ENCODE measurements at places on chromosomes 7 and 10.
A peak's percentile ranks its signal among the peaks of the same experiment; 100 is the strongest.

DNA sequence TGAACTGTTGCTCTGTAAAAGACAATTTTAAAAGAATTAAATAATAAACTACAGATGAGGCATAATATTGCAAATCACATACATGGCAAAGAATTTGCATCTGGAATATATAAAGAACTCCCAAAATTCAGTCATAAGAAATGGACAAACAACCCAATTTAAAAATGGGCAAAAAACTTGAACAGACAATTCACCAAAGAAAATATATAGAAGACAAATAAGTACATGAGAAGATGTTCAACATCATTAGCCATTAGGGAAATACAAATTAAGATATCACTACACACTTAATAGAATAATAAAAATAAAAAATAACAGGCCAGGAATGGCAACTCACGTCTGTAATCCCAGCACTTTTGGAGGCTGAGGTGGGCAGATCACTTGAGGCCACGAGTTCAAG, 22.0 kb upstream of the TNPO3 start:
- no peak for DNase-seq

- no peak for DNase-seq
These were observed 28.2 kb downstream of the ZCCHC24 start for GRCh38 chr10:79417266-79417665.

GRCh38 chr10:132136097-132136521, 50.6 kb upstream of the DPYSL4 start:
- no peak for DNase-seq

- DNase-seq: no peak
These were observed 58.5 kb upstream of the INPP5A start for GRCh38 chr10:132479024-132479602.

- DNase-seq: no peak
These were observed 113.1 kb downstream of the USP6NL start for GRCh38 chr10:11498399-11498798.

GRCh38 chr7:130947792-130948580, 214.0 kb upstream of the KLF14 start:
- DNase-seq: no peak

- DNase-seq: no peak
These were observed 17.9 kb upstream of the PRKAR1B start for GRCh38 chr7:744854-745430.

GRCh38 chr10:131972474-131973071, 9.2 kb downstream of the BNIP3 start:
- DNase-seq: no peak

DNA sequence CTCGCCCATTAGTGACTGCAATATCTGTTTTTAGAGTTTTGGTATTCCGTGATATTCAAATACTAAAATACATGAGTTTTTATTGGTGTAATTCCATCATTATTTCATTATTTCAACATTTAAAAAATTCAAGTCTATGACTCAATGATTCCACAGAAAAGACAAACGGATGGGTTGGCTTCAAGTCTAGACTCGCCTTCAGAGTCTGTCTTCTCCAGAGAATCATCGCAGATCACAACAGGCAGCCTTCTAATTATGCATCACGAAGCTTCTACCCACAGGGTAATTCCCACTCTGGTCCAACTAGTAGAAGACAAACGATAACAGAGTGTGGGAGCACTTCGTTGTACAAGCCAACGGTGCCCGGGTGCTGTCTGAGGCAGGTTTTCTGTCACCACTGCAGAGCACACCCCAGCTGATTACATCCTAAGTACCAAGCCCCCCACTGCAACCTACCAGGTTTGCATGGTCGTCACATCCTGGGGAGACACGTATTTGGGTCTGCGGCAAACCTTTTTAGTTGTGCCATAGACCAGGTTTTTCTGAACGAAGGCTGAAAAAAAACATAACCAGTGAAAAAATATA, 28.9 kb downstream of the PARP12 start:
- DNase-seq: no peak

GRCh38 chr10:49056356-49056755, 59.0 kb downstream of the VSTM4 start:
- DNase-seq: no peak

GRCh38 chr7:146728611-146729010, 612.0 kb downstream of the CNTNAP2 start:
- DNase-seq: no peak

DNA sequence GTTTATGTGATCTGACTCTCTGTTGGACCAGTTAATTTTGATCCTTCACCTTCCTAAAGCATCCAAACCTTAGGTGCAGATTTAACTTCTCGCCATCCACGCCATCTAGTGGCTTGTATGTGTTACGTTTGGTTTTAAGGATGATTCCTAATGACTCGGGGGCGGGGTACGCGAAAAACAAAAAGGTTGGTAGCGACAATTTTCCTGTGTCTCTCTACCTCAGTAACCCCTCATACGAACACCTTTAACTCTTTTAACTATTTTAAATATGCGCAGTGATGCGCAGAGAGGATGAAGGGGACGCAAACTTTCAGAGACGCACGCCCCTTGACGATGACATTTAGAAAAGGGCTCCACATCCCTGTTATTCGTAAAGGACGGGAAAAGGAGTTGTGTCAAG, 714 bp upstream of the KCND2 start:
- DNase-seq: peak; percentile 88

DNA sequence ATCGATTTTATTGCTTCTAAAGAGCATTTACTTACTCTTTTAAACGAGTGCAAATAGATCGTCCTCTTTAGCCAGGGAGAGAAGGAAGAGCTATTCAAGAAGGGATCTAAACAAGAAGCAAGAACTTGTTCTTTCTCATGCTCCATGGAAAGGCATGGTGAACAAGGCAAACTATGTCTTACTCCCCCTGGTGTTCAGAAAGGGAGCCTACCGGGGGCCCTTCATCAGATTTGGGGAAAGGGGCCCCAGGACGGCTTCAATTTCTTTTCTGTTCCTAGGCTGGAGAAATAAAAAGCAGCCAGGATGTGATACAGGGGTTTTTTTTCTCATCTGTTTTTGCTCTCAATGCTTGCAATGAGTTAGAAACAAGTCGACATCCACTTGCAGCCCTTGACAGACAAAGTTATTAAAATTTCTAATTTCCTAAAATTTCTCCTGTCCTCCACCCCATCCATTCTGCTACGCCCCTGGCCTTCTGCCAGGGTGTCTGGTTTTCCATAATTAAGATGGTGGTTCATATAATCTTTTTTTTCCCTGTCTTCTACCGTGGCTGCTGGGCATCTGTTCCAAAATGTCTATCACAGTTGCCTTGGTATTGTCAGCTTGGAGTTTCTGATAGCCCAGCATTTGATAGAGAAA, 214.4 kb downstream of the CREB5 start:
- DNase-seq: no peak

DNA sequence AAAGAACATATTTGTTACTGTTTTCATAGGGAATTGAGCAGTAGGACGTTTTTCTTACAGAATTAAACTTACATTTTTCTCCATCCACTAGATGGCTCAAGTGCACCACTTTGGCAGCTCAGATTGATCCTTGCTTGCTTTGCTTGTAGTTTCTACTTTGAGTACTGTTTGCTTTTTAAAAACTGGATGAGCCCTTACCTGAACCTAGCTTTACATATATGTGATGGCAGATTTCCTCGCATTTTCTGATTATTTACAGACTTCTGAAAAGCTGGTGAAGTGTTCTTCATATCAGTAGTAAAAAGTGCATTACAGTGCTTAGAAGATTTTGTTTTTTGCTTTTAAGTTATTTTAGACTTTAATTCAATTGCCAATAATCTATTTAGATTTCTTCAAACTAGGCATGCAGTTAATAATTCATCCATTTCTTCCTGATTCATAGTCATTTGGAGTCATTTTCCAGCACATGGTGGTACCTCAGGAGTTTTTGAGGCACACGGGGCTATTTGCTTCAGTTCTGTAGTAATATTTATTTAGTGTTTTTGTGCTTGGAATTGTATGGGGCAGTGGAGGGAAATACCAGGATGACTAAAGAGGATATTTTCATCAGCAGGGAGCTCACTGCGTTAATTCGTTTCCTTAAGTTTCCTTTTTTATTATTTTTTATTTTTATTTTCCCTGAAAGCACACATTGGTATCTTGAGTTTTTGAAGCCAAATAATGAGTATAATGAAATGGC, 57.3 kb downstream of the MAPK8 start:
- DNase-seq: peak; percentile 30

DNA sequence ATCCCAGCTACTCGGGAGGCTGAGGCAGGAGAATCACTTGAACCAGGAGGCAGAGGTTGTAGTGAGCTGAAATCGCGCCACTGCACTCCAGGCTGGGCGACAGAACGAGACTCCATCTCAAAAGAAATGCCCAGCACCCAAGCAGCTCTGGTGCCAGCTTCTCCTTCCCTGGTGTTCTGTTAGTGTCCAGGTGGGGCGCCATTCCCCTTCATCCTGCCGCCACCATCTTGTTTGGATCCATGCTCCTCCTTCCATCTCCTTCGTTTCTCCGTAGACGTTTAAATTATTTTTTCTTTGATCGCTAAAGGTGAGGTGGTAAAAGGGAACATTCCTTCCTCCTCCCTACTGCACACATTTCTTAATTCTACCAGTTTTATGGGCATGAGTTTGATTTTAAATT, 30.3 kb downstream of the PROSER2 start:
- DNase-seq: no peak

DNA sequence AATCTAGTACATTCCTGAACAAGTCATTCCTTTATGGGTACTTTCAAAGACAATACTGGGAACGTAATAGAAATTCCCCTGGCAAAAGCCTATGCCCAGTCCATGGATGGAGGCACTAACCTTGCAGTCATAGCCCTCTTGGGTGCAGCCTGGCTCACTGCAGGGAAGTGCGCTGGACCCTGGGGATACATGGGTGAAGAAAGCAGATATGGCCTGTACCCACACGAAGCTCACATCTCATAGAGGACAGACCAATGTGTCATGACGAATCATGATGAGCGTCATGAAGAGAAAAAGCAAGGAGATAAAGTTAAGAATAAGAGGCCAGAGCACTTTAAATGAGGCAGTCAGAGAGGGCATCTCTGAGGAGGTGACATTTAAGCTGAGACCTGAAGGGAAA, 11.8 kb downstream of the PRLHR start:
- DNase-seq: no peak

Measured in cerebellar nuclear complex (tissue), 1 donor.